ENCODE measurements at places on chromosomes 12 and 14.

DNA sequence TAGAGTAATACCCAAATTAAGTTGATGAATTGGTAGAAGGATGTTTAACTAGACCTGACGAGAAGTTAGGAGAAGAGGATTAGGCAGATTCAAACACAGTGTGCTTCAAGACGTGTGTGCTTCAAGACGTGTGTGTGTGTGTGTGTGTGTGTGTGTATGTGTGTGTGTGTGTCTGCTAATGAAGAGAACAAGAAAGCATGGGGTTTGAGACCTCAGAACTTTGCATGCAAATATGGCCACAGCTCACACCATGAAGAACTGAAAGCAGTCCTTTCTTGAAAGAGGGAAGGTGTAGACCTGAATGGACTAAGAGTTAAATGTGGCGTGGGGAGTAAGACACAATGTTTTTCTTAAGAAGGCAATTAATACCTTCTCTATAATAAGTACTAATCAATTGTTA, 32.5 kb upstream of the SSPN start:
- DNase-seq, result no peak
- no peaks in the 10 kb centered on the region for H3K4me1 ChIP-seq
- H3K4me3 ChIP-seq, result no peak overlapping the region
- no peaks in the 10 kb centered on the region for H3K36me3 ChIP-seq
- no peak overlapping the region for H3K27ac ChIP-seq

- no peaks in the 10 kb centered on the region for H3K36me3 ChIP-seq
- H3K4me3 ChIP-seq, result no peak overlapping the region
- no peaks in the 10 kb centered on the region for H3K27me3 ChIP-seq
Observed at GRCh38 chr12:58378028-58378427, 436.7 kb downstream of the ATP23 start.

GRCh38 chr14:94936901-94937685, 167.2 kb upstream of the GSC start:
- no peak overlapping the region for H3K4me3 ChIP-seq
- H3K36me3 ChIP-seq, result no peaks in the 10 kb centered on the region
- H3K27ac ChIP-seq, result no peak overlapping the region
- no peak for DNase-seq
- H3K27me3 ChIP-seq, result no peaks in the 10 kb centered on the region
- no peaks in the 10 kb centered on the region for H3K4me1 ChIP-seq

DNA sequence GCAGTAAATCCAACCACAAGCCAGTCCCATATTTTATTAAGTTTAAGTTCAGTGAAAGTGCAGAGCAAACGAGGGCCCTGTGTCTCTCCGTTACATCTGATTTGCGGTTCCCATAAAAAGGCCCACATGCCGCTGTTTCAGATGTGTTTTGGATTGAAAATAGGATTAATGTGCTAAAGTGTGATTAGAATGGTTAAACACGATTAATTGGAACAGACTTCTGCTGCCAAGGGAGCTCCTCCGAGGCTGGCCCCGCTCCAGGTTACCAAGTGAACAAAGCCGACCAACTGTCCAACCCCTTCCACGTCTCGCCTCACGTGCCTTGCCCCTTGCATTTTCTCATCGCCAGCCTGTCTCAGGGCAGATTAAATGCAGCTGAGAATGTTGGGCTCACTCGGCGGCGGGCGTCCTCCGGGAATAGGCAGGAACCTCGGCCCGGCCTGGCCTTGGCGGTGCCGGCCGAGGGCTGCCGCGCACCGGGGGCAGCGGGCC, 166.5 kb upstream of the GSC start:
- H3K36me3 ChIP-seq, result no peaks in the 10 kb centered on the region
- H3K4me3 ChIP-seq, result no peak overlapping the region
- no peaks in the 10 kb centered on the region for H3K4me1 ChIP-seq
- H3K27me3 ChIP-seq, result no peaks in the 10 kb centered on the region

- H3K27ac ChIP-seq, result no peak overlapping the region
- no peak overlapping the region for H3K4me3 ChIP-seq
- peaks cover 6% of the 10 kb centered on the region for H3K36me3 ChIP-seq
- DNase-seq, result no peak
- H3K27me3 ChIP-seq, result no peaks in the 10 kb centered on the region
- H3K4me1 ChIP-seq, result no peaks in the 10 kb centered on the region
Observed at GRCh38 chr12:62351326-62351725, 91.1 kb downstream of the USP15 start.

DNA sequence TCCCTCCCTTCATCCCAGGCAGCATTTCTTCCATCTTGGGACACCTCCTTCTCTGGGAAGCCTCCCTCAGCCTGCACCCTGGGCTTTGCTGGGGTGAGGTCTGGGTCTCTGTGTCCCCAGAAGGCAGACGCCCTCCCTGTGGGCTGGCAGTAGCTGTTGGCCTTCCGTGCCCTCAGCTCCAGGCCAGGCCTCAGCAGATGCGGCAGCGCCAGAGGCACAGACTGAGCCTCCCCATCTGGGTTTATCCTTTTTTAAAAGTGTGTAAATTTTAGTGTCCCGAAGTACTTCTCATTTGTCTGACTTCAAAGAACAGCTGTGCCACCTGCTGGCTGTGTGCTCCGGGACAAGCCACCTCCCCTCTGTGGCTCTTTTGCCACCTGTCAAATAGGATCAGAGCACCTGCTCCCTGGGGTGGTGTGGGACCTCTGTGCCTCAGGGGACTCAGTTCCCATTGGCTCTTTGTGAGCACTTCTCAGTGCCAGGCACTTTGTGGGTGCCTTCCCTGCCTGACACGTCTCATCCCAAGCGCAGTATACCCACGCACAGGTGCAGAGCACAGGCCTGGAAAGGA, 11.1 kb downstream of the EXOC3L4 start:
- no peak overlapping the region for H3K27ac ChIP-seq
- H3K36me3 ChIP-seq, result no peaks in the 10 kb centered on the region
- peaks cover 26% of the 10 kb centered on the region for H3K27me3 ChIP-seq
- H3K4me3 ChIP-seq, result no peak overlapping the region
- DNase-seq, result no peak
- peaks cover 9% of the 10 kb centered on the region for H3K4me1 ChIP-seq

- no peak overlapping the region for H3K27ac ChIP-seq
- peak overlapping the region; percentile 83 for H3K4me3 ChIP-seq
- no peaks in the 10 kb centered on the region for H3K27me3 ChIP-seq
- no peaks in the 10 kb centered on the region for H3K36me3 ChIP-seq
Observed at GRCh38 chr14:70358631-70359030, 852 bp downstream of the COX16 start.

GRCh38 chr12:49552014-49552413, 13.2 kb downstream of the KCNH3 start:
- no peak overlapping the region for H3K4me3 ChIP-seq
- peaks cover 8% of the 10 kb centered on the region for H3K36me3 ChIP-seq
- H3K27ac ChIP-seq, result no peak overlapping the region
- H3K27me3 ChIP-seq, result peaks cover 15% of the 10 kb centered on the region

Measured in effector memory CD4-positive, alpha-beta T cell (primary cell).